ENCODE measurements at places on chromosomes 12 and 14.

DNA sequence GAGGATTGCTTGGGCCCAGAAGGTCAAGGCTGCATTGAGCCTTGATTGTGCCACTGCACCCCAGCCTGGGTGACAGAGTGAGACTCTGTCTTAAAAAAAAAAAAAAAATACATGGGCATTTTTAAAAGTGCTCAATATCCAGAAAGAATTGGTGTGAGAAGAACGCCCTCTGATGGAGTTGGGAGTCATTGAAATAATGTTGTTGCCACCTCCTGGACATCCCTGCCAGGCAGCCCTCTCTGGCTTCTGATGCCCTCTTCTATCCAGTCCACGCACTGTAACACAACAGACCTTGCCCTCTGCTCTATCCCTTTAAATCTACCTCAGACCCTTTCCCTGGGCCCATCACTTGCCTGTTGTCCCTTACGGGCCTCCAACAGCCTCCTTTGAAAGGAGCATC, 4.9 kb downstream of the PTGDR start:
- DNase-seq = peak; percentile 30

GRCh38 chr14:29220566-29220965, 454.0 kb downstream of the FOXG1 start:
- DNase-seq = no peak

DNA sequence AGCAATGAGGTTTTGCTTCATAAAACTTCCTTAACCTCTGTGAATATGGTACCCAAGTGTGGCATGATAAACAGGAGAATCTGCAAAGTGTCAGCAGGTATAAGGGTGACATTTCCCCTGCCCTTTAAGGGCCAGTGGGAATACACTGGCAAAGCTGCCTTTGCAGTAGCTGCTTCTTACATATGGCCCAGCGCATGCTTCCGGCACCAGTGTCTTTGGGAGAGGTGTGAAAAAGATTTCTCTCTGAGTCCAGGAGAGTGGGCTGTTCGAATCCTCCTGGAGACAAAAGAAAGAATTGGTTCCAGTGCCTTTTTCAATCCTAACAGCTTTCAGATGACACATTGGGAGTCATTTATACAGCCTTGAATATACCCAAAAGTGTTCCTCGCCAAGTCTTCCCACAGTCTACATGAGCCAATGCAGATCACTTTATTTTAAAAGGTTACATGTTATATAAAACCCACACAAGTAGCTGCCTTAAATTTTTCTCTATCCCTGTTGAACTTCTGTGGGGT, 437.7 kb downstream of the PRKD1 start:
- no peak for DNase-seq

GRCh38 chr12:2581293-2582045, 213.3 kb upstream of the FKBP4 start:
- no peak for DNase-seq

GRCh38 chr12:50659690-50660424, 104.0 kb upstream of the ATF1 start:
- DNase-seq = no peak

- no peak for DNase-seq
These were observed 15.3 kb upstream of the NTF3 start for GRCh38 chr12:5416571-5416970.

DNA sequence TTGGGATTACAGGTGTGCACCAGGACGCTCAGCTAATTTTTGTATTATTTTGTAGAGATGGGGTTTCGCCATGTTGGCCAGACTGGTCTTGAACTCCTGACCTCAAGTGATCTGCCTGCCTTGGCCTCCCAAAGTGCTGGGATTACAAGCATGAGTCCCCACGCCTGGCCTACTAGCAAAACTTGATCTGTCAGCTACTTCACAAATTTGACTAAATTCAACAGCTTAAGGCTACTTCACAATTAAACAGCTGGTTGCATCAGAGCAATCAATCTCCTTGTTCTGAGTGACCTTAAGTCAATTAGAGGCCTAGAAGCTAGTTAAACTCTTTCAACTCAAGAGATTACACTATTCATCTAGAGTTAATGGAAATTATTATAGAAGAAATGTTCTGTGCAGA, 12.2 kb downstream of the COQ10A start:
- no peak for DNase-seq

DNA sequence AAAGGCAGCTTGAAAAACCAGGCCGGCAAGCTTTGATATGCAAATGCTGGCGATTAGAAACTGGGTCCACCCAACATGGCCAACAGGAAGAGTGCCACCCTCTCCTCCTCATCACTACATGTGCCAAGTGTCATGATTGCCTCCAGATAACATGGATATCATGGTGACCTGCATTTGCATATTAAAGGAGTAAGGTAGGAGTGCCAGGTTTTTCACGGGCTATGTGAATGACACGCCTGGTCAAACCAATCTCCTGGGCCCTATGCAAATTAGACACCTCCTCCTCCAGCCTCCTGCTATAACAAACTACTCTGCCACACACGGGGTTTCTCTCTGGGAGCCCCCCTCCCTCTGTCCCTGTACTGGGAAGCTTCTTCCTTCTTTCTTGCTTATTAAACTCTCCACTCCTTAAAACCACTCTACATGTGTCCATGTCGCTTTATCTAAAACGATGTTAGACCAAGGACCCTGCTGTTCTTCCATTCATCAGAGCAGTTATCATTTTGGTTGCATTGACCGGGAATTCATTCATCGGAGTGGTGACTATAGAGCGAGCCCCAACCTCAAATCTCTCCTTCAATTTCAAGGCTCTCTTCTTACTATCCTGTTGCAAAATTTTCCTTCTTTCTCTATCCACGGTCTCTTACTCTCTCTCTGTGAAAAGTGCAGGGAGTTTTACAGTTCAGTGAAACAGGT, 27.5 kb downstream of the APOBEC1 start:
- no peak for DNase-seq

GRCh38 chr14:105337966-105338741, 23.6 kb downstream of the PACS2 start:
- no peak for DNase-seq

- no peak for DNase-seq
These were observed 79.2 kb upstream of the CMKLR1 start for GRCh38 chr12:108418164-108418890.

- no peak for DNase-seq
These were observed 126.9 kb upstream of the FKBP4 start for GRCh38 chr12:2667716-2668440.

- no peak for DNase-seq
These were observed 27.2 kb downstream of the CPM start for GRCh38 chr12:68905733-68906132.

- no peak for DNase-seq
These were observed 2.6 kb upstream of the TAMALIN start for GRCh38 chr12:52004042-52004648.

DNA sequence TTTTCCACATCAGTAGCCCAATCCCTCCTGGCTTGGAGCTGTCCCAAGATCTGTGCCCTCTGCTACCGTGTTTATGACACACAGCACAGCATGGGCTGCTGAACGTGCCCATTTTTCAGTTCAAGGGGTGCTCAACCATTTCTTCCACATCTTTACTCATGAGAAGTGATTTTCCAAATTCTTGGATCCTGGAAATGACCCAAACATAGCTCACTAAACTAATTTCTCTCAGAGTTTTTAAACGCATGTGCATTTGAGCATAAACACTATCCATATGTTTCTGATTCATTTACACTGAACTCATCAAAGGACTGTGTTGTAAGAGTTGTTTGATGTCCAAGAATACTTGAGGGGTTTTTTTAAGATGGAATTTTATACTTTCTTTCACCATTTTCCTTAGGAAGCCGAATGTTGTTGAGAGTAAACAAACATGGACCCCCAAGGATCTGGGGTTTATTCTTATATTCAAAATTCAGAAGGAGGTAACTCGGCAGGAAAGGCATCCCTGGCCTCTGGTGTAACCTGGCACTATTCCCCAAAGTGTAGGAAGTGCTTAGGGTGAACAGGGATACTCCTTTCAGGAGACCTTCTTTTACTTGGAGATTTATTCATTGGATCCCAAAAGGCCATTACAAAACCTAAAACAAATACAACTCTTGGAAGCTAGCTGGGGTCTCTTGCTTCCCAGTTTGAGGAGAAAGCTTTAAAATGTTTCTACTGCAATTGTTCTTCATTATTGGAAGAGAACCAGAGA, 215.0 kb downstream of the BMP4 start:
- DNase-seq = no peak

- no peak for DNase-seq
These were observed 12.1 kb upstream of the PNMA1 start for GRCh38 chr14:73726025-73726961.

- no peak for DNase-seq
These were observed 170.6 kb downstream of the OTOGL start for GRCh38 chr12:80269803-80270552.
